ENCODE measurements at places on chromosomes 7 and 10.
A peak's percentile ranks its signal among the peaks of the same experiment; 100 is the strongest.

GRCh38 chr10:119323085-119324016, 116.0 kb downstream of the GRK5 start:
- no peak for DNase-seq

DNA sequence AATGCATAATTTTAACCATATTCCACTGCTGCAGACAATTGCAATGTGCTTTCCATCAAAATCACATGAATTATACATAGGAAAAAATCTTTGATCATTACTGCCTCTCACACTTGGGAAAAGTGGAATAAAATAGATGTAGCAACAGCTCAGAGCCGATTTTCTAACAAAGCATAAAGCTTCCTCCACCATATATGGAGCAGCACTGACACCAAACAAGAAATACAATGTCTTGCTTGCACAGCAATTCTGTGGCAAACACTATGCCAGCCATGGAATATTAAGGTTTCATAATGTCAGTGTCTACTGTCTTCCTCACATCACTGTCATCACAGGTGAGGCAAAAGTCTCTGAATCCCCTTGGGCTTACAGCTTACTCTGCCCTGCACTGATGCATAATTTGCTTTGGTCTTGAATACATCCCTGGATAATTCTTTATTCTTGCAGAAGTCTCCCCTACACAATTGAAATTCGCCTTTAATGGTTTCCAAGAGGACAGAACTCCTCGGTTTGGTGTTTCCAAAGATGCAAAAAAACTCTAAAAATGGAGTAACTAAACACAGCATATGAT, 198.5 kb downstream of the CACNA2D1 start:
- DNase-seq: no peak

DNA sequence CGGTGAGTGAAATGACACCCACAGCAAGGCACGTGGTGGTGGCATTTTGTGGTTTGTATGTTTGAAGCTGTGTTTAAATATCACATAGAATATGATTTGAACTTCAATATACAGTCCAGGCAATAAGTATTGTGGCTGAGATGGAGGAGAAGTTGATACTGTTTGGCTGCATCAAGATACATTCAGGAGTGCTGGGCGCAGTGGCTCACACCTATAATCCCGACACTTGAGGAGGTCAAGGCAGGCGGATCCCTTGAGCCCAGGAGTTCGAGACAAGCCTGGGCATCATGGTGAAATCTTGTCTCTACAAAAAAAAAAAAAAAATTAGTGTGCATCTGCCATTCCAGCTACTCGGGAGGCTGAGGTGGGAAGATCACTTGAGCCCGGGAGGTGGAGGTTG, 35.2 kb upstream of the NUB1 start:
- DNase-seq: no peak

DNA sequence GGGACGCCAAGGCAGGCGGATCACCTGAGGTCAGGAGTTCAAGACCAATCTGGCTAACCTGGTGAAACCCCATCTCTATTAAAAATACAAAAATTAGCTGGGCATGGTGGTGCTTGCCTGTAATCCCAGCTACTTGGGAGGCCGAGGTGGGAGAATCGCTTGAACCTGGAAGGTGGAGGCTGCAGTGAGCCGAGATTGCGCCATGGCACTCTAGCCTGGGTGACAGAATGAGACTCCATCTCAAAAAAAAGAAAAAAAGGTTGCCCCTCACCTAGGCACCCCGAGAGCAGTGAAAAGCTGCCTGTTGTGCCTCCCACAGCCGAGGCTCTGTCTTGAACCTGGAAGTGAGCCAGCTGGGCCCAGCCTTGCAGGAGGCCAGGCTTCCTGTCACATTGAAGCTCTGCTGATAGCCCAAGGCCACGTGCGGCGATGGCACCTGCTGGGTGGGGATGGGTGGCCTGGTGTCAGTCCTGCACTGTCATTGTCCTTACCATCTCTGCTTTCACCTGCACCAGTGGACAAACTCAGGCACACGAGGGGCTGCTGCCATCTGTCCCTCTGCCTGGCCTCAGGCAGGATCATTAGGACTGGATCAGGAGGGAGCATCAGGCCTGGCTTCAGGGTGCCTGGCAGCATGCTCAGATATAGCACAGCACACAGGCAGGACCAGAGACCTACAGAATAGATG, 37.8 kb downstream of the DNAJB12 start:
- DNase-seq: no peak

DNA sequence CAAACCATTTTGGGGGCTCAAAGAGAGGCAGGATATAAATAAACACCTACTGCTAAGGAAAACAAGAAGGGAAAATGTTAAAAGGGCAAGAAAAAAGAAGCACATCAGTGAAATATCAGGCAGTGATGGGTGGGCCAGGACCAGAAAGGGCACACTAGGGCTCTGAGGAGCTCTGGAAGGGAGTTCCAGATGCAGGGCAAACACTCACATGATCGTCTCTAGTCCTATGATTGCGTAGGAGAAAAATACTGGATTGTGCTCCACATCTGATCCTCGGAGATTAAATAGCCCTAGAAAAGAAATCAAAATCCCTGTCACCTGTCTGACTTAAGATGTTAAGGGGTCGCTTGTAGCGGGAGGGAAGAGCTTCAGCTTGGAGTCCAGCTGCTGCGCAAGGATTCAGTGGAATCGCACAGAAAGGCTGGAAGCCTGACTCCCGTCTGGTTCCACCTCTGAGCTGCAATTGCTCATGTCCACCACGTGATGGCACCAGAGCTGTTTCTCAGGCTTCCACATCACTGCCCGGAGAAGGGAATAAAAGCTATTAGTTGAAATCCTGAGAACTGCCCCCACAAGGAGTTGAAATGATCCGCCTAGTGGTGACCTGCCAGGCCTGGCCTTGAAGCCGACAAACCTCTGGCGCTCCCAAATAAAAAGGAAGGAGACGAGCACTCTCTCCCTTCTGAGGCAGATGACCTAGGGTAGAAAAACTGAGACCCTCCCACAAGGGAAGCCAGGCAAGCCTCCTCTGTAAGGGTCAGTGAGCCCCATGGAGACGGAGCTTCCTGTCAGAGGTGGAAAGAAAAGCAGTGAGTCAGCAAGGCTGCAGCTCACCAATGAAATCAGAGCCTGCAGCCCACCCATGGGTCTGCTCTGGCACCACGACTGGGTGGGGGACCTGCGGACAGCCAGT, 39.2 kb downstream of the XPNPEP1 start:
- peak; percentile 62 for DNase-seq

GRCh38 chr7:135236727-135237126, 3.1 kb downstream of the STRA8 start:
- no peak for DNase-seq

DNA sequence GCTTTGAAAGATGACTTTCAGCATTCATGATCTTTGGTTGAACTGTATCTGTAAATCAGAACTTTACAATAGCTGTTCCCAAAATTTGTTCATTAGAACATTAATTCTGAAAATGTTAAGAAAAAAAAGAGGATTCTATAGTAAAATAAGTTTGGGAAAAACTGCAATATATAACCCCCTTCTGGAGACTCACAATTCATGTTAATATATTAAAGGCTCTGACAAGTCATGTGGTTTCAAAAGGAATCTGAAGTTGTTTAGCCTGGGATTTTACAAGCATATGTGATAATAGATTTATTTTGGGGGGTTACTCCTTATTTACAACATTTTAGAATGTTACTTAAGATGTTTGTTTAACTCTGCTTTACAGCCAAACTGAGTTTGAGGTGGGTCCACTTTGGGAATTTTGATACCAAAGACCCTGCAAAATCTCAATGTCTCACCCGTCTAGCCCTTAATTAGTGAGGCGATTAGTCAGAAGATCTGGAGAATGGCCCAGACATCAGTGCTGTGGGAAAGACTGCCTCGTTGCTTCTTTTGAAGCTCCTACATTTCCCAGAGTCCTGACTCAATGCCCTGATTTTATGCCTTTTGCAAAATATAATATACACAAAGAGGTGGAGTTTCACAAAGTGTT, 40.0 kb downstream of the CDK1 start:
- no peak for DNase-seq

DNA sequence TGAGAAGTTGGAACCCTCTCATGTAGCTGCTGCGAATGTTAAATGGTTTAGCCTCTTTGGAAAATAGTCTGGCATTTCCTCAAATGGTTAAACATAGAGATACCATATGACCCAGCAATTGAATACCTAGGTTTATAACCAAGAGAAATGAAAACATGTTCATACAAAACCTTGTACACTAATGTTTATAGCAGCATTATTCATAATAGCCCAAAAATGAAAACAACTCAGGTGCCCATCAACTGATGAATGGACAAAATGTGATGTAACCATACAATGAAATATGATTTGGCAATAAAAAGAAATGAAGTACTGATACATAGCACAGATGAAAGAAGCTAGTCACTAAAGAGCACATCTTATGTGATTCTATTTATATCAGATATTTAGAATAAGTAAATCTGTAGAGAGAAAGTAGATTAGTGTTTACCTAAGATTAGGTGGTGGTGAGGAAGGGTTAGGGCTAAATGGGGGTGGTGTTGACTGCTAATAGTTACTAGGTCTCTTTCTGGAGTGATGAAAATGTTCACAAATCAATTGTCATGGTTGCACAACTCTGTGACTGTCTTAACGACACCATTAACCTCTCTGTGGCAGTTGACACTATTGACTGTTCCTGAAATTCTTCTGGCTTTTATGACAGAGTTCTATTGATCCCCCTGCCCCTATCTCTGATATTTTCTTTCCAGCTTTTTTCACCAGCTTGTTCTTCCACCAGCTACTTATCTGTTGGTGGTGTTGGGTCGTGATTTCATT, 35.2 kb downstream of the VCL start:
- DNase-seq: peak; percentile 25

DNA sequence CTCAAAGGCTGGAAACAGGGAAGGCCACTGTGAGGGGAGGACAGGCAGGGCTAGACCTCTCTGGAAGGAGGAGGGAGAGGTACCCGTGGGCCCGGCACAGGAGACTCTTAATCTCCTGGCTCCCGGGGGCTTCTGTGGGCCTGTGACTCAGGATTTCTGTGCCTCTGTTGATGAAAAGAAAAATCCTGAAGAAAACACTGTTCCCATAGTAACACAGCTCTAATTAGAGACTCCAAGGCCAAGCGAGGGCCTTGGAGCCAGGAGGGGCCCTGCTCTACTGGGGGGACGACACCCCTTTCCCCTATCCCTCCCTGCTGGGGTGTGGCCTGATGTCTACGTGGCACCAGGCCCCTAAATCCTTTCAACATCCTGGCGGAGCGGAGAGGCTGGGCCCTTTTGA, 174.1 kb upstream of the TNRC18 start:
- DNase-seq: no peak

- no peak for DNase-seq
These were observed 4.3 kb upstream of the AKR1C3 start for GRCh38 chr10:5089865-5090264.

DNA sequence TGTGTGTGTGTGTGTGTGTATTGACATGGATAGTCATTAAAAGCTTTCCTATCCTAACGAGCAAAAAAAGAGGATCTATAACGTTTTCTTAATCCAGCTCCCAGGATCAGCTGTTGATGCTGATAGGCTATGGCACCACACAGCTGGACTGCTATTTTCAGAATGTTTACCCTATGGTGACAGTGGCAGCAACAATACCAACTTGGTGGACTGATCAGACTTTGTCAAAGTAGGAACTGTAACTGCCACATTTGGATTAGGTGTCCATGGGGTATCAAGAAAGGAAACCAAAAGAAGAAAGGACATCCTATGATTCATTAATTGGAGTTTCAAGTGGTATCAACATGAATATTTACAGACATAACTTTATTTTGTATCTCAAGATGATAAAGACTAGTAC, 2.7 kb upstream of the CLEC5A start:
- no peak for DNase-seq

DNA sequence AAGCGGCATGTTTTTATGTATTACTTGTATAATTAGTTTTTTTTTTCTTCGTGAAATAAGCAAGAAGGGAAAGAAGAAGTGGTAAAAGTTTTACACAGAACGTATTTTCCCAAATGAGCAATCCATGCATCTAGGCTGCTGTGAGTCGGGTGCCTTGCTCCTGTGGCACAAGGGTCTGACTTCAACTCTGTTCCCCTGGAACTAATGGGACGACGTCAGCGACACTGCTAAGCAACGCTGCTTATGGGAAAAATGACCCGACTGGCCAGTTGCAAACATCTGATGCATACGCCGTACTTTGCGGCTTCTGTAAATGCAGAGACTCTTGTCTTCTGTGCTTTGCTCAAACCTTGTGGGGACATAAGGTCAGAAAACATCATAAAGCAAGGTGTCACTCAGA, 66.3 kb downstream of the MPP7 start:
- DNase-seq: no peak

DNA sequence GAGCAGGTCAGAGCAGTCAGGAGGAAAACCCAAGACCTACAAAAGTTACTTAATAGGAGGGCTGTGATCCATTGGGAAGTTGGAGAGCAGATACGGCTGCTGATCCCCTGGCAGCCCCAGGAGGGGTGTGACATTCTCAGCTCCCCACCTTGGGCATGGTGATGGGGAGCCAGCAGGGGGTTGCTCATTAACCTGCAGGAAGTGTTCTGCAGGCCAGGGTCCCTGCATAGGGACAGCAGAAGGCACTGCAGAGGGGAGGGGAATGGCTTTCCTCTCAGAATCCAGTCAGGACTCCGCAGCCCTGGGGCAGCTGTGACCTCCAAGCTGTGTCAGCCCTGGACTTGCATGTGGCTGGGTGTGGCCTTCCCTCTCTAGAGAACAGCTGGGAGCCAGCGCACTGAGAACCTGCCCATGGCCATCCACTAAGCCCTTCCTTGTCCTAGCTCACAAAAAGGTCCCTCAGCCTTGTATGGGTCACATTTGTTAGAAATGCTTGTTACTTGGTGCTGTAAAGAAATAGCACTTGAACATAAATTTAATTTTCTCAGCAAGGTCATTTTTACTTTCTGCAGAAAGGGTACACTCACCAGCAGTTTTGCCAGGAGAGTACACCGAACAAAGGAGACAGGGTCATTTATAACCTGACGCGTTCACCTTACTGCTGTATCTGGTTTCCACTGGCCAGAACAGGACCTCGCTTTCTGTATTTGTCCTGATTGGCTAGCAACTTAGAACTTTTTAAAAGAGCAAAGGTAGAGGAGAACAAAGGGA, 169.6 kb downstream of the COBL start:
- no peak for DNase-seq

- DNase-seq: no peak
These were observed 66.0 kb upstream of the PAPSS2 start for GRCh38 chr10:87593702-87594101.

DNA sequence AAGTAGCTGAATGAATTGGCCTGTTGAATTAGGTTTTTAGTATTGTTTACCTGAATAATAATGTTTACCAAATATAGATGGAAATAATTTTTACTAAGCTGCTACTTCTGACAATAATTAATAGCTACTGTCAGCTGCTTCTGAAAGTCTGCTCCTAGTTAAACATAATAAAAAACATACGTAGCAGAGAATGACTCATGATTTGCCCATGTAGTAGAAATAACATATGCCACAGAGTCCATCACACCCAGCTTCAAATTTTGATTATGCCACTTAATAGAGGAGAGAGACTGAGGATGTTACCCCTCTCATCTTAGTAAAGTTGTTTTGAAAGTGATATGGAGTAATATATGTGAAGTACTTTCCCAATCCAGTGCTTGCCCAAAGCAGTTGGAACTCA, 57.6 kb upstream of the MDFIC start:
- no peak for DNase-seq
